ENCODE measurements at places on chromosomes 6 and 20.

DNA sequence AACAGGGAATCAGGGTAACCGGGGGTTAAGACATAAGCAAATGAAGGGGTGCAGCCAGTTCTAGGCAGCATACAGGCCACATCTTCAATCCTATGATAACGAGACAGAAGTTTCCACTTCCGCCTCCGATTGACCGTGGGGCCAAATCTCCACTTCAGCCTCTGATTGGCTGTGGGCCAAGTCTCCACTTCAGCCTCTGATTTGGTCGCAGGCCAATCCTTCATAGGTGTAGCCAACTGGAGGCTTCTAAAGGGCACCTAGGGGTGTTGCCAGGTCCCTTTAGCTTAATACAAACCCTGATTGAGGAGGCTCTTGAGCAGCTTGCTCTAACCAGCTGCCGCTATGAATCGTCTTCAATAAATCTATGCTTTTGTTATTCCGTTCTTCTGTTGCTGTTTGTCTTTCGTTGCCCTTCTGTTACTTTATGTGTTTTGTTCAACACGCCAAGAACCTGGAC is 2.1 kb upstream of the ERGIC3 start:
- no peak for DNase-seq

DNA sequence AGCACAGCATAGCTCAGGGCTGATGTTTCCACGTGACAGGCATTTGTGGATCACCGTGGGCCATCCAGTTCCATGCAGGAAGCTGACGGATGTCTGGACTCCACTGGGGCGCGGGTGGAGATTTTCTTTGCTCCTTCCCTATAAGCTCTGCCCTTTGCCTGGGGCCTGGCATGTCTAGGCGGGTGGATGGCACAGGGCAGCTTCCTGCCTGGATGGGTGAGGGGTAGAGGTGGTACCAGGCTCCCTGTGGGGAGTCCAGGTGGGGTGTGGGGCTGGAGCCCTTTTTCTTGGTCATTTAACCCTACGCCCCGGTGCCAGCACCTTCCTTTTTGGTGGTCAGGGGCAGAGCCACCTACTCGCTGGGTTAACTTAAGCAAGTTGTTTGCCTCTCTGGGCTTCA is 10.4 kb downstream of the FAM110A start:
- no peak for DNase-seq

- DNase-seq = no peak
Measured at GRCh38 chr6:16059496-16059895, 69.4 kb upstream of the MYLIP start.

DNA sequence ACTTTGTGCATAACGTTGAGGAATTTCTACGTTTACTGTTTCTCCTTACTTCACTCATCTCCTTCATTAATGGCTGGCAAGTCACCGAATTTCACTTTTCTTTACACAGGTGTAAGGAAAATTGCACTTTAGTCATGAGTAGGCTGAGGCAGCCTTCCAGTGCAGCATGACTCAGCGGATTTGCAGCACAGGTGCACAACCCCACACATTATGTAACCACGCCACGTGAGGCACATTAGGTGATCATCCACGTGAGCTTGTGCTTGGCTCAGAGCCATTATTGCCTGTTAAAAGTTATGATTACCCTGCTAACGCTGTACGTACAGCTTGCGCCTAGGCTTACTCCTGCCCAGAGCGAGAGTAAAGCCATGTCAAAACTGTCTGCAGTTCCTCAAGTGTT is 158.8 kb downstream of the NKAIN2 start:
- DNase-seq = no peak

- DNase-seq = no peak
Measured at GRCh38 chr6:121865811-121866210, 430.4 kb downstream of the GJA1 start.

DNA sequence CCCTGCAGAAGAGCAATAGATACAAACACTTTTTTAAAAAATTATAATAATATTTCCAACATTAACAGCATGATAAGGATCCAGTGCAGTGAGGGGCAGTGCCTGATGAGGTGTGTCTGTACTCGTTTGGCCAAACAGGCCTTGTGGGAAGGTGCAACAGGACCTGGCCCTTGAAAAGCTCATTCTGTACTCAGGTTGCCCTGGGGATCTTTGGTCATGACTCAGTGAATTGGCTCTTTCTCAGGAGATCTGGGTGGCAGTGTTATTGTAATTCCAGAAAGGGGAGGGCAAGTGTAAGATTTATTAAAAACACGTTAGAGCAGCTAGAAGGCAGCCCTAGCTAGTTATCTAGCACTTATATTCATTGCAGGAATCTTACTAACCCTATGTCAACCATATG is 2.9 kb upstream of the SPINT3 start:
- no peak for DNase-seq

GRCh38 chr6:69379518-69379917 is 417.3 kb downstream of the LMBRD1 start:
- DNase-seq = no peak

- DNase-seq = no peak
Measured at GRCh38 chr20:19727251-19727847, 30.7 kb upstream of the RIN2 start.

- no peak for DNase-seq
Measured at GRCh38 chr20:17797161-17797560, 97.4 kb downstream of the BANF2 start.

DNA sequence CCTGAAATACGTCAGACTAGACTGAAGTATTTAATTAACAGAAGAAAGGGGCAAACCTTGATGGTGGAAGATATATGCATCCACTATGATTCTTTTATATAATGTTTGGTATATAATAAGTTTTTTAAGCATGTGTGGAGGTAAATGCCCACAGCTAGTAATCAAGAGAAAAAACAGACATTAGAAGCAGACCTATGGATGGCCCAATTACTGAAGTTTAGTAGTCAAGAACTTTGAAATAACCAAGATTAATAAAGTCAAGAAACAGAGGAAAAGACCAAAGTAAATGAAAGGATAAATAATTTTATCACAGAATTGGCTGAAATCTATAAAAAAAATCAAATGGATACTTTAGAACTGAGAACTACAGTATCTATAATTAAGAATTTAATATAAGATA is 15.3 kb downstream of the TTI1 start:
- no peak for DNase-seq

GRCh38 chr6:3259491-3259958 is 778 bp downstream of the PSMG4 start:
- peak; percentile 11 for DNase-seq

DNA sequence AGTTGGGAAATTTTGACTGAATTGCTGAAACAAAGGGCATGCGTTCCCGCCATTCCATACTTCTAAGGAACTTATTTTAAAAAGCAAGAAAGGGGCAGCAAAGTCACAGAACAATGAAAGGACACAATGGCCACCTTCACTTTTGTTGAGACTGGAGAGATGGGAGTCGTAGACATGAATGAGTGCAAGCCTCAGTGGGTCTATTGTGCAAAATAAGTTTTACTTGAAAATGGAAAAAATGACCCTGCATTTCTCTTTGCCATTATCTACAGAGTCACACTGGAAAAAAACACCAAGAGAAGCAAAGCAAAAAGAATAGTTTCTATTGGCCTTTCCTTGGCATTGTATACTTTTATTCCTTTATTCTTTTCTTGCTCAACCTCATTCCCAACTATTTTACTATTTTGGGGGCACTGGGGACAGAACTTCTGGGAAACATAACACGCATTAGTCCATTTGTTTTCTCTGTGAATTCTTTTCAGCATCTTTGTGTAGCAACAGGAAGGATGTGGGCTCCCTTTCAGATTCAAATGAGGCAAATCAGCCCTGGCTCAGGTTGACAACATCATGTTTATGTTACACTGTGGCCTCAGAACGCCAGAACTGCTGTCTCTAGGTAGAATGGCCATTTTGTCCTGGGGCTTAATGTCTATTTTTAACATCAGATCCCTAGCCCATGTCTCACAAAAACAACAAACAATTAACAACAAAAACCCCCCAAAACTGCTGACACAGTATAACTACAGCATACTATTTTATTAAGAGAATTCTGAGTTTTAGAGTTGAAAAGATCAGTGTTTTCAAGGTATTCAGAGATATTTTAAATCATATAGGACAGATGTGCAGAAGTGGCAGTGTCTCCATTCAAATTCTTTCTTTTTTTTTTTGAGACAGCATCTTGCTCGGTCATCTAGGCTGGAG is 122.2 kb downstream of the FYN start:
- peak; percentile 27 for DNase-seq

GRCh38 chr6:148347441-148348054 is 4.9 kb downstream of the SASH1 start:
- DNase-seq = no peak

DNA sequence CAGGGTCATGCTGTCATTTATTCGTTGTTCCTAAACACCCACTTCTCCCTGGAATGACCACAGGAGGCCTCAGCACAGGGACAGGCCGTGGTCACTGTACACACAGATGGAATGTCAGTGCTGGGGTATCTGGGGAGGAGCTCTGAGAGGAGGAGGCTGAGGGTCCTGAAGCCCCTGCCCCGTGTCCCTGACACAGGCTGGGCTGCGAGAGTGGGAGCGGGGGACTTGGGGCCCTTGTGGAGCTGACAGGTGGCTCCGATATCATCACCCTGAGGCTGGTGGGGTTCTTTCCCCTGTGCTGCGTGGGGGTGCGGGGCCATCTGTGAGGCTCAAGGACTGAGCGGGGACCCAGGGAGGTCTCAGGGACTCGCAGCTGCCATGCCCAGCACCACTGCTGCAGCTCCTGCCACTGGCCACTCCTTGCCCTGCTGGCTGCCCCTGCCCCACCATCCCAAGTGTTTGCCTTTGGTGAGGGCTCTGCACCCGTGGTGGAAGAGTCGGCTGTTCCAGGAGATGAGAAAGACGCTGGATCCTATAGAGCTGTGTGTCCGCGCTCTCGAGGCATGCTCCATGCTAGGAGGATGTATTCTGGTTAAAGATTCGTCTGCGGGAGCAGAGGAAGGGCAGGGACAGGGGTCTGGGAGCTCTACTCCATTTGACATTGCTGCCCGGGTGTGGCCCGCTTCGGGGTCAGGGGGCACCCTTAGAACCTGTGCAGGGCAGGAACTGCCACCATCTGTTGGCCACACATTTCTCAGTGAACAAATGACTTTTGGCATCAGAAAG is 18.9 kb downstream of the NPEPL1 start:
- DNase-seq = no peak

- DNase-seq = peak; percentile 9
Measured at GRCh38 chr6:68572525-68572924, 62.6 kb upstream of the ADGRB3 start.

- peak; percentile 79 for DNase-seq
Measured at GRCh38 chr6:55136916-55137315, 37.4 kb upstream of the HCRTR2 start.

- DNase-seq = no peak
Measured at GRCh38 chr6:27838945-27839625, 73.1 kb downstream of the OR2B2 start.

GRCh38 chr20:36465109-36466080 is 75.9 kb upstream of the MYL9 start:
- peak; percentile 88 for DNase-seq

Data from fibroblast of upper back skin (primary cell).